Right lung (tissue), 10 donors: ENCODE measurements at places on chromosomes 5 and 9.
A peak's percentile ranks its signal among the peaks of the same experiment; 100 is the strongest.

DNA sequence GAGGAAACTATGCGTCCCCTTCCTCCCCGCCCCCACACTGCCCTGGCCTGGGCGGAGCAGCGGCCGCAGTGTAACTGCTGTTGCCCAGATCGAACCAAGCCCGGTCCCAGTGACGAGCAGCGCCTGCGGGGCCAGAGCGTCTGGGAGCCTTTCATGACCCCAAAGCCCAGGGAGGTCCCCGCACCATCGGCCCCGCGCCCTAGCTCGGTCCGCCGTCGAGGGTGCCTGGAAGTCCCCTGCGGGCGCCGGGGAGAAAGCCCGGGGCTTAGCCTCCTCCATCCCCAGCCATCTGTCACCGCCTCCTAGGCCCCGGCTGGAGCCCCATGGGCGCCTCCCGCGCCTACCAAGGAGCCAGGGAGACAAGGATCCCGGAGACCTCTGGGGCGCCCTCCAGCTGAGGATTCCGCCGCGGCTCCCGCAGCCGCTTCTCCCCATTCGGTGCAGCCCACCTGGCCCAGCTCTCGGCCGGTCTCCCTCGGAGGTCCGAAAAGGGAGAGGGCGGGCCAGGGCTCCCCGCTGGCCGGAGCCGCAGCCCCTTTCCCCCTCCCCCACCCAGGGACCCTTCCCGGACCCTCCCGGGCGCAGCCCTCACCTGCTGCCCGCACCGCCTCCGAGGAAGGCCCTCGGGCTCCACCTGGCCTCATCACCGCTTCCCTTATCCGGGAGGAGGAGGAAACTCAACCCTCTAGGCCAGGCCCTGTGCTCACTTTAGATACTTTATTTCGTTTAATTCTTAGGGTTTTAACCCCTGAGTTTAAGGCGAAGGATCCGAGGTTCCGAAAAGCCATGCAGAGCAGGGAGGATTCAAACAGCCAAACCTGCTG lies 45.6 kb downstream of the APTX start:
- no peak for DNase-seq

DNA sequence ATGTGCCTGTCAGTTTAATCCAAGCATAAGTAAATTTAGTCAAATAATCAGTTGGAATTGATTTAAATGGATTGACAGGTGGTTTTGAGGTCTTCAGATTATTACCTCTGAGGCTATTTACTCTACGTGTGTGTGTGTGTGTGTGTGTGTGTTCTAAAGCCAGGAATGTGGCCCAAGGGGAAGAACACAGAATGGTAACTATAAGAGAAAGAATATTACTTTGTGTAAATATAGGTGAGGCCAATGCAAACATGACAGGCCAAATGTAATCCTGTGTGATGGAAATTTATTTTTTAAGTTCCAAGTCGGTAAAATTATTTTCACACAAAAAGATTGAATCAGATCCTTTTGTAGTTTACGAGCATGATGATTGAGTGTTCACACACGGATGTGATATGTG lies 390.0 kb downstream of the PLK2 start:
- DNase-seq = no peak

GRCh38 chr9:109118808-109119438 lies 824 bp downstream of the TMEM245 start:
- DNase-seq = no peak

GRCh38 chr5:173736923-173737412 lies 120.5 kb upstream of the BOD1 start:
- DNase-seq = no peak

GRCh38 chr9:131046093-131046380 lies 37.1 kb downstream of the LAMC3 start:
- DNase-seq = no peak

DNA sequence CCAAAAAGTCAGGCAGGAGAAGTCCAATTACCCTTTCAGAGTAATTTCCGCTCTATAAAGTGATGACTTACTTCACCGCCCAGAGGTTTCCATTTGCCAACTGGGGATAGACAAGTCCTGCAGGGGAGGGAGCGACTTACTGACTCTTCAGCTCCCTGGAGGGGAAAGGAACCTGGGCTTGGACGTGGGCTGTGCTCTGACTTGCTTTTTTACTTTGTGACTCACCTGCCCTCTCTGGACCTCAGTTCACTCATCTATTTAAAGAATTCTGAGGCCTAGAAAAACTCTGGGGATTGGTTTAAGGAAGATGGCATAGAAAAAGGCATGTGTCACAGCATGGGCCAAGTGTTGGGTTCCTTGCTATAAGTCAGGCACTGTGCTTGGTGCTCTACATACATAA lies 180.4 kb upstream of the TRIM32 start:
- DNase-seq = no peak

GRCh38 chr9:19988281-19988680 lies 199.4 kb upstream of the SLC24A2 start:
- no peak for DNase-seq

GRCh38 chr9:128091144-128091543 lies 23.1 kb downstream of the SLC25A25 start:
- DNase-seq = peak; percentile 54

- DNase-seq = no peak
Observed at GRCh38 chr5:113063927-113064326, 87.3 kb downstream of the DCP2 start.

DNA sequence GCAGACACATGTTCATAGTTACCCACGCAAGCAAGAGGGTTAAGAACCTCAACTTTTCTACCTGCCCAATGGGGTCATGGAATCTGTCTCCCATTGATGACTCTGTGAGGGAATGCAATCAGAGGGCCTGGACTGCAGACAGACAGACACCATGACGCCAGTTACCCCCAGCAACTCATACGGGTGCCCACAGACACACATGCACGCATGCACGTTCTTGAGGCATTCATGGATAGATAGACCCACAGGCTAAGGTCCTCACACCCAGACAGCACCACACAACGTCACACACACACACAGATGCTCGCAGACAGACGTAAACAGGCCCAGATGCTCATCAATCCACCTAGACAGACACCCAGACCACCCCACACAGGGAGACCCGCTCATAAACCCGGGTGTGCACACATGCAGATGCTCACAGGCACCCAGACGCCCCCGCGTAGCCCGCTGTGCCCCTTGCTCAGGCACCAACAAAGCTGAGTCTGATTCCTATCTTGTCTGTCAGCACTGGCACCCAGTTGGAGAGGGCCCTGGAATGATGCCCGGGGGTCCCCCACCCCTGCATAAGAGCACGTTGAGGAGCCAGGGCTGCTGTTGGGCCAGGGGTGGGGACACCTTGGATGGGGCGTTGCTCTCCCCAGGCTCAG lies 23.6 kb downstream of the LHX2 start:
- DNase-seq = no peak

GRCh38 chr9:21965401-21965951 lies 28.7 kb downstream of the CDKN2A start:
- DNase-seq = no peak

DNA sequence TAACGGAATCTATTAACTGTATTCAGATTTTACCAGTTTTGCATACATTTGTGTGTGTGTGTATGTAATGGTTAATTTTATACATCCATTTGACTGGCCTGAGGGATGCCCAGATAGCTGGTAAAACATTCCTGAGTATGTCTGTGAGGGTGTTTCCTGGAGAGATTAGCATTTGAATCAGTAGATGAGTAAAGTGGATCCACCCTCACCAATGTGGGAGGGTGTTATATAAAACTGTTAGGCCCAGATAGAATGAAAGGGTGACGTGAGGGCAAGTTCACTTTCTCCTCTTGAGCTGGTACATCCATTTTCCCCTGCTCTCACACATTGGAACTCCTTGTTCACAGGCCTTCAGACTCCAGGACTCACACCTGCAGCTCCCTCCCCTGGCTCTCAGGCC lies 88.7 kb downstream of the EMB start:
- no peak for DNase-seq

GRCh38 chr9:106897236-106897635 lies 34.3 kb downstream of the ZNF462 start:
- no peak for DNase-seq

DNA sequence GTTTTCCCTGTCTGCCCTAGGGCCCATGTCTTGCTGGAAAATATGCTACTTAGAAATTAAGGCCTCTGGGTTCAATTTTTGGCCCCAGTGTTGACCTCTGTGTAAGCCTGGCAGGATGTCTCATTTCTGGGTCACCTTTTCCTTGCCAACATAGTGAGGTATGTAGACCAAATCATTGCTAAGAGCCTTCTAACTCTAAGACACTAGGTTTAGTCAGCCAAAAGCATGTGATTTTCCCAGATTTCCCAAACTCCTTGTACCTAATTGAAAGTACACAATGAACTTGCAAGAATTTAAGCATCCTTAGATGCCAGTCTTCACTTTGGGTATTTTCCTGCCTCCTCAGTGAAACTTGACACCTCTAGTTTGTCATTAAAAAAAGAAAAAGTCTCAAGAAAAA lies 77.0 kb downstream of the GALNT10 start:
- DNase-seq = no peak

GRCh38 chr9:20597862-20598261 lies 24.4 kb downstream of the MLLT3 start:
- no peak for DNase-seq

- no peak for DNase-seq
Observed at GRCh38 chr9:21477466-21477865, 4.6 kb downstream of the IFNE start.

DNA sequence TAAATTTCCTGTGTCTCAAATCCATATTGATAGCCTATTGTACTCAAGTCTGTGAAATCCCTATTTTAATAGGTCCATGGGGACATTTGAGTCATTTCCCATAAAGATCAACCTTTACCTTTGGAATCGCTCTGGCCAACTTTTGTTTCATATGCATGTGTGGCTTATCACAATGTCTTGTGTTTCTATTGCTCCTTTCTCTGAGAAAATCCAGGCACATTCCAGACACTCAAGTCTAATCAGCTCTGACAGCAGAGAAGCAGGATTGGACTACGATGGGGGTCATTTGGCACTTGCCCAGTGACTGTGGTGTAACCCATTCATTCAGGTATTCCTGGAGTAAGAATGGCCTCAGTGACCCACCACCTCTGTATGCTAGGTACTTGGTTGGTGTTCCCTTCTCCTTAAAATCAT lies 48.4 kb downstream of the ACTBL2 start:
- no peak for DNase-seq

- DNase-seq = no peak
Observed at GRCh38 chr5:7634837-7635236, 216.1 kb downstream of the CFAP90 start.

DNA sequence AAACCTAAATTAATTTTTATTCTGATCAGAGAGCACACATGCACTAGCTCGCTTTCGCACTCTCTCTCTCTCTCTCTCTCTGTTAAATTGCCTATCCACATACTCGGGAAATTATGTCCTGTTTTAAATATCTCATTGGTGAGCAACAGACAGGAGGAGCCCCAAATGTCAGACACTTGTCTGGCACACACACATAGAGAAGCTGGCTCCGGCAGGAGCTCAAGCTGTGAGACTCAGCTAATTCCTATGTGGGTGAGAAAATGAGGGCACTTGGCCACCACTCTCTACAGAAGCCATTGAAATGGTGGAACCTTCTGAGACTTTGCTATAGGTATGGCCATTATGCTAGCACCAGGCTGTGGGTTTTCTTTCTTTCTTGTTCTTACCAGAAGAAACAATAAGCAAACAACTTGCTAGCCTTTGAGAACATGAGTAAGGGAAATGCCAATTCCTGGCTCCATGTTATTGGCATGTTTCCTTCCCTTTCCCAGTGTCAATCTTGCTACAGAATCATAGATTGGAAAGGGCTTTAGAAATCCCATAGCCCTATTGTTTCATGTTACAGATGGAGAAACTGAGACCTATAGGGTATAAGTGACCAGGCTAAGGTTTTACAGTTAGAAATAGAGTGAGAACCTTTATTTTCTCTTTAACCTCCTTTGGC lies 9.0 kb downstream of the RFX3 start:
- no peak for DNase-seq

GRCh38 chr9:124973807-124974206 lies 32.9 kb upstream of the GOLGA1 start:
- DNase-seq = no peak

DNA sequence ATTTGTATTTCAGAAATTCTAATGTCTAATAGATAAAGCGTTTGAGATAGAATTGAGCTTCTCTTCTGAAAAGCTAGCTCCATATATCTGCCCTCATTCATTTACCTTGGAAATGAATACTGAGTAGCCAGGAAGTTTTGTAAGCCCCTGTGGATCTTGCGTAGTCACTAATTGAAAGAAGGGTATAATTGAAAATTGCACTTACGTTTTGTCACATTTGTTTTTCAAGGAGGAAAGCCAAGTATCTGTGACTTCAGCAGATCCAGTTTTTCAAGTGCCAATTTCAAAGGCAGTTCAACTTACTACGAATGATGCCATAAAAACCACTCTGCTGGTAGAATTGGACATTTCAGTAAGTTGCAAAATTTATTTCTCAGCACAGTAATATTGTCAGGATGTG lies 14.0 kb downstream of the MTRR start:
- no peak for DNase-seq

- peak; percentile 2 for DNase-seq
Observed at GRCh38 chr9:111094958-111095357, 56.7 kb upstream of the LPAR1 start.

GRCh38 chr9:117232281-117232680 lies 182.6 kb downstream of the ASTN2 start:
- no peak for DNase-seq

DNA sequence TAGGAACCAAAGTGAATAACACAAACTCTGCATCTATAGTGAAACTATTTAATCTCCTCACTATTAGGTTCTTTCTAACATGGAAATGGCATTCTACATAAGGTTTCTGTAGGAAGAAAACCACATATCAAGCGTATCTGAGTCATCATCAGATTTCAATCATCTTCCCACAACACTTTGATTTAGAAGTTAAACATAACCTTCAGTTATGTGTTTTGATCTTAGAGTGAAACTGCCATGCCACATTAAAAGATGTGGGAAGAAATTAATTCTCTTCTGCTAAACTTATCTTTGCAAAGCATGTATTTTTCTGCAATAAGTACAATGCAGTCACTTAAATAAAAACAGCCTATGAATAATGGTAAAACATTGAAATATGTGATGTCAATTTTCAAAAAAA lies 55.0 kb downstream of the MEF2C start:
- no peak for DNase-seq

DNA sequence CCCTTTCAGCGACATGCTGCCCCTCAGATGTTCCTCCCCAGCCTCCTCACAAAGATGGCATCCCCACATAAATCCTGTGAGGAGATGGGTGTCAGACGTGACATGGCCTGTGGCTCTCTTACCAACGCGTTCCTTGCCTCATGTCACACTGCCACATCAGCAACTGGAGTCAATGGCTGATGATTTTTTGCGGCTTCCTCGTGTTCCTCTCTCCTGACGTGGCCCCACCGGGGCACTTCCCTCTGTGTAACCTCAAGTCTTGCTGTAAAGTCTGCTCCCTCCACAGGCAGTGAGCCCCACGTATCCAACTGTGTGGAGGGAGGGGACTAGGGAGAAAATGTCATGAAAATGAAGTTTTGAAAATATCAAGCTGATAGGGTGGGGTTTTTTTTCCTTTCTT lies 53.2 kb upstream of the SHISAL2B start:
- DNase-seq = no peak
